ENCODE measurements at places on chromosomes 4 and X. TPM values are rescaled to one million over a fixed set of nuclear protein-coding genes. Genes with fewer than 3 reads are reported as not detected.

DNA sequence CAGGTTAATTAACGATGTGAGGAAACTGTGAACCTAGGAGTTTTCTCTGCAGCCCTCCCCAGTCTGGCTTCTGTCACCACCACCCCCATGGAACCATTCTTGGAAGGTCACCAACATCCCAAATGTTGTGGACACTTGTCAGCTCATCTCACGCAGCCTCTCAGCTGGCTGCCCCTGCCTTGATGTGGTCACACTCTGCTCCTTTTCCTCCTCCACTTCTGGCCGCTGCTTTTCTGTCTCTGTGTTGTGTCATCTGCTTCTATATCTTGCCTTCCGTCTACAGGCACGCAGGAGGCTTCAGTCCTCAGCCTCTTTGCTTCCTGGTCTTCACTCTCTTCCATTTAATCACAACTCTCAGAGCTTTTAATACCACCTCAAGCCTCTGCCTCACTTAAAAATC lies 371.5 kb upstream of the SLIT2 start:
- H3K27ac ChIP-seq: no peak overlapping the region
- no peaks in the 10 kb centered on the region for H3K4me1 ChIP-seq
- no peaks in the 10 kb centered on the region for H3K36me3 ChIP-seq
- no peak for DNase-seq
- H3K27me3 ChIP-seq: no peaks in the 10 kb centered on the region

DNA sequence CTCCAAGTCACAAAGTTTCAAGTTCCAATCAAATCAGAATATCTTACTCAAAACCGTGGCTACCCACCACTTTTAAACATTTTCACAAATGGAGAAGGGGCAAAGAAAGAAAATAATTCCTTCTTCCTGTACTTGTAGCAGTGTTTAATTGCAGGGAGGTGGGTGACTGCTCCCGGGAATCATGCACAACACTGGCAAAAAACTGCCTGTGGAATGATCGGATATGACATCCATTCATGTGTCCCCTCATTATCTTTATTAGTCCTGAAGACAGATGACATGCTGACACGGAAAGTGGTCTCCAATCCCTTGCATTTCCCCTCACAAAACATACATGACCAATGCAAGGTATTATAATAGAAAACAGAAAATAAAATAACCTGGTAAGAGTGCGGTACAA lies 2.0 kb downstream of the TSPAN5 start:
- H3K4me1 ChIP-seq: peaks cover 58% of the 10 kb centered on the region
- H3K36me3 ChIP-seq: peaks cover 10% of the 10 kb centered on the region
- H3K4me3 ChIP-seq: peak overlapping the region; percentile 93
- no peak for DNase-seq

DNA sequence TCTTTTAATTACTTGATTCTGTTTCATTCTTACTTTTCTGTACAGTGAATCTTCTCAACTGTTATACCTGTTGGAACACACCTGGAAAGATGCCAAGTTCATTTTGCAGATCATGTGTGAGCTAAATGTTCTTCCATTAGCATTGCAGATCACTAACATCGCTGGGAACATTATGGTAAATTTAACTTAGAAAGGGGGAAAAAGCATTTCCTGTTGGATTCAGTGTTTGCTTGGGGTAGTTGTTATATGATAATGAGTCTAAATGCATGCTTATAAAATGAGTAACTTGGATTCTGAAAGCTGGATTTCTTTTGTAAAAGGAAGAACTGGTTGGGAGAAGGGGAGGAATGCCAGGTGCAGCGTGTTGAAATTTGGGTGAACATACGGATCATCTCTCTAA lies 47.6 kb downstream of the POLA1 start:
- H3K27ac ChIP-seq: no peak overlapping the region
- H3K36me3 ChIP-seq: peaks cover 16% of the 10 kb centered on the region
- H3K4me3 ChIP-seq: no peak overlapping the region
- H3K4me1 ChIP-seq: no peaks in the 10 kb centered on the region

- peaks cover 25% of the 10 kb centered on the region for H3K27me3 ChIP-seq
- H3K27ac ChIP-seq: no peak overlapping the region
- H3K4me1 ChIP-seq: no peaks in the 10 kb centered on the region
These were observed 125.1 kb downstream of the MAML3 start for GRCh38 chr4:140028676-140029517.

- H3K36me3 ChIP-seq: no peaks in the 10 kb centered on the region
- peaks cover 5% of the 10 kb centered on the region for H3K27me3 ChIP-seq
- no peak overlapping the region for H3K4me3 ChIP-seq
- DNase-seq: no peak
These were observed 117.0 kb upstream of the SLC4A4 start for GRCh38 chr4:71221510-71222466.

GRCh38 chr4:148964456-148964855 lies 522.2 kb upstream of the NR3C2 start:
- no peaks in the 10 kb centered on the region for H3K36me3 ChIP-seq
- no peaks in the 10 kb centered on the region for H3K4me1 ChIP-seq
- H3K27me3 ChIP-seq: no peaks in the 10 kb centered on the region
- no peak for DNase-seq
- H3K4me3 ChIP-seq: no peak overlapping the region

GRCh38 chrX:13452283-13452682 lies 117.1 kb upstream of the EGFL6 start:
- DNase-seq: no peak
- no peaks in the 10 kb centered on the region for H3K36me3 ChIP-seq
- no peak overlapping the region for H3K4me3 ChIP-seq
- no peaks in the 10 kb centered on the region for H3K4me1 ChIP-seq
- no peaks in the 10 kb centered on the region for H3K27me3 ChIP-seq

GRCh38 chr4:59818656-59819055 lies 1381.5 kb upstream of the ADGRL3 start:
- DNase-seq: peak; percentile 24
- peak overlapping the region; percentile 79 for H3K27ac ChIP-seq
- no peaks in the 10 kb centered on the region for H3K36me3 ChIP-seq
- peak overlapping the region; percentile 74 for H3K4me3 ChIP-seq
- H3K4me1 ChIP-seq: peaks cover 3% of the 10 kb centered on the region
- no peaks in the 10 kb centered on the region for H3K27me3 ChIP-seq

DNA sequence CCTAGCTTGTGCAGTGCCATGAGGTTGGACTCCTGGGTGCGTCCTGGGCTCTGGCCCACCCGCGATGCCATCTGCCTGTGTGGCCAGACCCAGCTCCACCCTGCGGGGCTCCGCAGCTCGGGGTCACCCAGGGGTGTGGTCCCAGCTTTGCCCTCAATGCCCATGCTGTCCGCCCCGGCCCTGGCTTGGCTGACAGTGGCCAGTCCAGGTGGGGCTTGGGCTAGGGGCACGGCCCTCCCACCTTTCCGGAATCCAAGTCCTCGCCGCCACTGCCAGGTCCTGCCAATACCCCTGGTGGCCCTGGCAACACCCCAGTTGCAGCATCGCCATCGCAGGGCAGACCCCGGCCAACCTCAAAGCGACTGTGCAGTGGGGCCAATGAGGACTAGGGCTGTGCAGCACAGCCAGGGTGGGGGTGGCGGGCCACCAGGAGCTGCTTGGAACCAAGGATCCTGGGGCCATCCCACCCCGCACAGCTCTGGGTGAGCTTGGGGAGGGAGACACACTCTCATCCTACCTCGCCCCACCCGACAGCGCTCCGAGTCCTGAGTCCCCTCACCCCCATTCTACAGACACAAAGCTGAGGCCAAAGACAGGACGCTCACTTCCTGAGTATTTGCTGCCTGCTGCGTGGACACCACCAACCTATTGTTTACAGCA lies 80.9 kb downstream of the ZNF718 start:
- H3K27ac ChIP-seq: no peak overlapping the region
- no peak for DNase-seq
- H3K4me1 ChIP-seq: peaks cover 2% of the 10 kb centered on the region
- H3K27me3 ChIP-seq: no peaks in the 10 kb centered on the region
- no peak overlapping the region for H3K4me3 ChIP-seq
- peaks cover 17% of the 10 kb centered on the region for H3K36me3 ChIP-seq

- H3K36me3 ChIP-seq: no peaks in the 10 kb centered on the region
- DNase-seq: no peak
- H3K4me1 ChIP-seq: no peaks in the 10 kb centered on the region
- no peaks in the 10 kb centered on the region for H3K27me3 ChIP-seq
These were observed 1425.8 kb downstream of the PCDH7 start for GRCh38 chr4:32145987-32146386.

Gene HEPH
- total RNA-seq: not detected

Gene SERTM2
- not detected for total RNA-seq

Gene LRAT
- not detected for total RNA-seq

Gene FGF13
- not detected for total RNA-seq

Gene EDA
- total RNA-seq: 1.9 TPM

Gene RNF128
- total RNA-seq: not detected

Measured in activated CD4-positive, alpha-beta T cell treated with anti-CD3 and anti-CD28 coated beads, Interleukin-2, amount 10 ng/mL, durations not matched to agents 7 days and 5 days (primary cell).